ENCODE measurements at places on chromosomes 16 and 17.

GRCh38 chr17:17485420-17485819, 8.6 kb downstream of the MED9 start:
- DNase-seq = no peak

DNA sequence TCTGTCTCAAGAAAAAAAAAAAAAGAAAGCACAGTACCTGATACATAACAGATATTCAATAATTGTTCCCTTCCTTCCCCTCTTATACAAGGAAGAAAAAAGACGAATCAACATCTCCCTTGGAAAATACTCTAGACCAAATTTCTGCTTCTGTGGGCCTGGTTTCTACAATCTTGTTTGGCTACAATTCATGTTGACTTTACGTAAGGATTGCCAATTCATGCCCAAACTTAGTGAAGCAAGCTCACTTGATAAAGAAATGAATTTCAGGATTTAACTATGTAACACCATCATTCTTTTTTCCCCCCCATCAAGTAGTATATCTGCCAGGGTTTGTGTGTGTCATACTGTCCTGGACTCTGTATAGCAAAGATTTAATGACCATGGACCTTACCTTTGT, 134.2 kb upstream of the TBX2 start:
- DNase-seq = no peak

DNA sequence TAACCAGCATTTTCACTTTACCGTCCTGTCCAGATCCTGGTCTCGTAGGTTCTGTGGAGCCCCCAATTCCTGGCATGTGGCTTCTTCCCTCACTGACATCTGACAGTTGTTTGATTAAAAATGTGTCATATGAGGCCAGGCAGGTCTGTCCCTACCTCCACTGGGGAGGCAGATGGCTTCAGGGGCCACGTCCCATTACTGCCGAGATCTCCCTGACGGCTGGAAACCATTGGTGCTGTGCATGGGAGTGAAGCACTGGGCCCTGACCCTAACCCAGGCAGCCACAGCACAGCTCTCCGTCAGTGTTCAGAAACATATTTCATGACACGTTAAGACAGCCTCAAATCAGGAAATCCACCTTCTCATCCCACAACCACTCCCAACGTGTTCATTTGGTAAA, 77.5 kb downstream of the GNAO1 start:
- DNase-seq = no peak

DNA sequence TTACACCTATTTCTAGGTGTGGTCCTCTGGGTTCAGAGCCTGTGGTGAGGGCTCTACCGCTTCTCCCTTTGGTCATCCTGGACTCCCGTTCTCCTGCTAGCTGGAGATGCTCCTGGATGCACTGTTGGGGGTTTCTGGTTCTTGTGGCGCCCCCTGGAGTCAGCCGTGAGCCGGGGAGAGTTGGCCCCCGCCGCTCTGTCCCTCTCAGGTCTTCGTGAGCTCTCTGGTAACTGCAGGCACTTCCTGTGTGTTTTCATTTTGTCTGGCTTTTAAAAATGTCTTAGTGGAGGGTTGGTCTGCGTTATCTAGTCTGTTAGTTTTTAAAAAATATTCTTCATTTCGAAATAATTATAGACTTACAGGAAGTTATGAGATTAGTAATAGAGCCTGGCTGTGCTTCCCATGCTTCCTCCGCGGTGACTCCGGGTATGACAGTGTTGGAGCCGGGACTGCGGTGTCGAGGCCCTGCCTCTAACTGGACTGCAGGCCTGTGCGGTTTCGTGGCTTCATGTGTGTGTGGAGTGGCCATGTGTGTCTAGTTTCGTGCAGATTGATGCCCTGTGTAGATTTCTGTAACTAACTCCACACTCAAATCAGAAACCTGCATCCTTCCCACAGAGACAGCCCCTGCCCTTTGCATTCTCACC, 78.0 kb upstream of the ZNF750 start:
- DNase-seq = no peak

GRCh38 chr17:21072745-21073197, 30.0 kb upstream of the USP22 start:
- no peak for DNase-seq

- no peak for DNase-seq
Measured at GRCh38 chr16:31880322-31880979, 6.8 kb downstream of the ZNF267 start.

Measured in GM20000 (cell line).